ENCODE measurements at places on chromosomes 5 and 9.

- no peak for DNase-seq
Observed at GRCh38 chr5:5149154-5149553, 9.0 kb downstream of the ADAMTS16 start.

DNA sequence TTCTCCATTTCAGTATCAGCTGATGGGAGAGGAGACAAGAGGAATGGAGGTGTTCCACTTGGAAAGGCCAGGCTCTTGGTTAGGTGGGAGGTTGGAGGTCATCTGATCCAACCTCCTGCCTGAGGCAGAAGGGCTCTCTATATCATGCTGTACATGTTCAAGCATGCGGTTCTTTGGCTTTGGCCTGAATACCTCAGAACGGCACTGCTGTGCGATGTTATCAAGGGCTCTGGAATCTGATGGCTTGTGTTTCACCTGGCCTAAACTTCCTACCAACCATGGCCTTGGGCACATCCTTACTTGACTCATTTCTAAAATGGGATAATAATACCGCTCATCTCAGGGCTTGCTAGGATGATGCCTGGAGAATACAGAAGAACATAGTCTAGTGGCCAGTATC is 90.1 kb upstream of the FAM169A start:
- no peak for DNase-seq

GRCh38 chr9:7145361-7146069 is 387.7 kb downstream of the KDM4C start:
- no peak for DNase-seq

DNA sequence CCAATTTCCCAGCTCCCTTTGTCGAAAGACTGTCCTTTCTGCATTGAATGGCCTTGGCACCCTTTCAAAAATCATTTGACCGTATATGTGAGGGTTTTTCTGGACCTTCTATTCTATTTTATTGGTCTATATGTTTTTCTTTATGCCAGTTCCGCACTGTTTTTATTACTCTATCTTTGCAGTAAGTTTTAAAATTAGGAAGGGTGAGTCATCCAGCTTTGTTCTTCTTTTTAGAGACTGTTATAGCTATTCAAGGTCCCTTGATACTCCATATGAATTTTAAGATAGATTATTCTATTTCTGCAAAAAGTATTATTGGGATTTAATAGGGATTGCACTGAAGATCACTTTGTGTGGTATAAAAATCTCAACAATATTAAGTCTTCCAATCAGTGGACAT is 44.2 kb upstream of the STARD4 start:
- no peak for DNase-seq

DNA sequence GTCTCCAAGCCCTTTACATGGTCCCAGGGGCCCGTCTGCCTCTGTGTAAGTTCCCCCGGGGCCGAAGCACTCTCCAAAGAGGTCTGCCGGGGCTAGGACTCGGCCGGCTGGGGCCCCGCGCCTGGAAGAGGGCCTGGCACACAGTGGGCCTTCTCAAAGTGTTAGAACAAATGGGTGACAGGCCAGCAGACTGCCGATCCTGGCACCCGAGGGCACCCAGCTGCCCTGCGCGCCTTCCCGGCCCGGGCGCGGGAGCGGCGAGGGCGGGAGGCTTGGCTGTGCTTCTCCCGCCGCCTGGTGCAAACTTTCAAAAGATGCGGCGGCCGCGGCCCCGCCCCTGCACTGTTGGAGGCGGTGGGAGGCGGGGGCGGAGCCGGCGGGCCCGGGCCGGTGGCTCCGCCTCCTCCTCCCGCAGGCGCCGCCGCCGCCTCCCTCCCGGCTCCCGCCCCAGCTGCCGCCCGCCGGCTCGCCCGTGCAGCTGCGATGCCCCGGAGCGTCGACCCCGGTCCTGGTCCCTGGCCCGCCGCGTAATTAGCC is at the start of gene NEURL1B:
Gene NEURL1B, plus strand, starts transcription at position 442 of the 537 bp plus-strand sequence. CDS start 144 bp downstream, outside the sequence.
- DNase-seq, result peak; percentile 10

- DNase-seq, result peak; percentile 79
Observed at GRCh38 chr5:89967771-89968444, 441.6 kb downstream of the CETN3 start.

DNA sequence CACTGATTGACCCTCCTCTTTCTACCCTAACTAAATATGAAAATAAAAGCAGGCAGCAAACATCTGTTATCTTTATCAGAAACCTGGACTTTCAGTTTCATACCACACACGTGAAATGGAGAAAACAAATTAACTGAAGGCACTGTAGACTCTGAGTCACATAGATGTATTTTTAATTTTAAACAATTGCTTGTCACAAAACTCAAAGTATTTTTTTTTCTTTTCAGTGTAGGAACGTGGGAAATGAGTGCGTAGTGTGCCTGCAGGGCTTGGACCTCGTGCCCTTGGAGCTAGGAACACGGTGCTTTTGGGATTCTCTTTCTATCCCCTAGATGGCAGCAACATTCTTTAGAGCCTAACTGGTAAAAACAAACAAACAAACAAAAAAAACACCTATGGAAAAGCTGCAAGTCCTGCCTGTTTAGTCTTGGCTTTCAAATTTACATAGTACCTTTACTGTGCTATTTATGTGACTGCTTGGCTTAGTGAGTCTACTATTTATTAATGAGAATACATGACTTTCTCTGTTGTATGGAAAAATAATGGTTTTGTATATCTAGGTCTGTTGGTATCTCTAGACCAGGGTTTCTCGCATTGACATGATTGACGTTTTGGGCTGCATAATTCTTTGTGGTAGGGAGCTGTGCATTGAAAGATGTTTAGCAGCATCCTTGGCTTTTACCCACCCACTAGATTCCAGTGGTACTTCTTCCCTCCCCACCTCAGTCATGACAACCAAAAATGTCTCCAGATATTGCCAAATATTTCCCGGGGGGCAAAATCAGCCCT is 16.8 kb upstream of the ACTBL2 start:
- peak; percentile 39 for DNase-seq

GRCh38 chr5:172110921-172111851 is 76.8 kb downstream of the STK10 start:
- DNase-seq, result peak; percentile 52

- no peak for DNase-seq
Observed at GRCh38 chr9:125325826-125326225, 64.2 kb downstream of the GAPVD1 start.

DNA sequence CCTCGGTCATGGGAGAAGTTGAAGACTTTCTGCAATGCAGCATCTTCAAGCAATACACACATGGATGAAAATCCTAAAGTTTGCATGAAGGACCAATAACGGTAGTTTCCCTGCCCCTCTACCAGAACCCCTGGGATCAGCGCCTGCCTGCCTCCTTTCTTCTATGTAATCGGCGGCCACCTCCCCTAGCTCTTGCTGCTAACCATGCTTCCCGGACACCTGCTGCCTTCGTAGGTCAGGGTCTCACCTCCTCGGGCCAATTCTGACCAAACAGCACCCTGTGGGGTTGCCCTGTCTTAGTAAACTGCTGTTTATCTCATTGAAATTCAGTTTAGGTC is 388 bp upstream of the MED10 start:
- no peak for DNase-seq

DNA sequence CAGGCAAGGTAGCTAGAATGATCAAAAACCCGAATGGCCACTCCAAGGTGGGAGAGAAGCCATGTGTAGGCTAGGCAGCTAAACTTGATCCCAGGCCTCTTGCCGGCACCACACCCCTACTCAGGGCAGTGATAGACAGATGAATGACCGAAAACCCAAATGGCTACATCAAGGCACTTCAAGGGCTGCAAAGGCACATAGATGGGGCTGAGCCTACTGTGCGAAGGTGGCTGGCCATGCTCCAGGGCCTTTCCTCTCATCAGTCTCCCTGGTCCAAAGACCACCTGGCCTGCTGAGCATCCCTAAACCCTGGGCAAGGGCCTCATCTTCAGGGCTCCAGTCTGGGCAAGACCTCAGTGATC is 3.7 kb upstream of the TIFAB start:
- no peak for DNase-seq

DNA sequence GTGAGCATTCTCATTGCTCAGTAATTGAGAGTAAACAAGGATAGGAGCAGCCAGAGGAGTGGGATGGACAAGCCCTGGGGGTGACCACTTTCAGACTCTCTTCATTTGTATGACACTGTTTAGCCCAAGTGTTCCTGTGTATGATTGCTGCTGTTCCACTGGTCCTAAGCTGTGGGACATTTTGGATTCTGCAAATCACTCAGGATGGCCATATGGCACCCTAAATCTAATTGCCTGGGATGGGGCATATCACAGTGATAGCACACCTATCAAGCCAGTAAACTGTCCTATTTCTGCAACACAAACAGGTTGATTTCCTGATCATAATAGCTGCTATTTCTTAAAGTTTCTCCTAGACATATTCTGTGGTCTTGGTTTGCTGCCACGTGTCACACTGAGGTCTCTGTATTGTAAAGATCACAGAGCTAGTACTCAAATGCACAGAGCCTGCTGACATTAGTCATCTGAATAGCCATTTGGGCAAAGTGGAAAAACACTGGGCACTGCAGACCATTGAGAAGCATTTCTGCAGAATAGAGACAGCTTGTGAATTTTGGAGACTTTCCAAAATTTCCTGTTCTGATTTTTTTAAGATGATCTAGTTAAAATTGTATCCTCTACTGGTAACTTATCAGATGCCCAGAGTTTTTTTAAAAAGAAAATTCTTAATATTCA is 320.2 kb downstream of the RFX3 start:
- DNase-seq, result no peak

GRCh38 chr5:58276431-58276830 is 183.5 kb downstream of the PLK2 start:
- DNase-seq, result no peak

DNA sequence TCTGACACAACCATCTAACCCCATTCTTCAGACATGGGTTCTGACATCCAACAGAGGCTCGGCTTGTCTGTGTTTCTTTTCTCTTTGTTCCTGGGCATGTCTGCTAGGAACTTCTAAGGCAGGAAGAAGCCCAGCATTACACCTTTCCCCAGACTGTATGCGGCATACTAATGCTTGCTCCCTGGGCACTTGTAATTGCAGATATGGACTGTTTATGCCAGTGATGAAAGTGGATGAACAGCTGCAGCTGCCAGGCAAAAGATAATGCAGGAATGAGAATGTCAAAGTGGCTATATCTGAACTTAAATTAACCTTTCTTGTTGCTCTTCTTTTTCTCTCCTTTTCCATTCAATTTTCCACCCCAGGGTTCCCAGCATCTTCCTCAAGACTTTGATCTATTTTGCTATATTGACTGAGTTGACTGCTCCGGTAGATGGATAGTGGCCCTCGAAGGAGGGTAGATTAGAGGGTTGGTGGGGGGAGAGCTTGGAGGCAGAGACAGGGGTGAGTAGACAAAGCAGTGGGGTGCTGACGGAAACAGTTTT is 344.4 kb downstream of the MAN2A1 start:
- DNase-seq, result no peak

- no peak for DNase-seq
Observed at GRCh38 chr5:92207151-92207550, 824.0 kb upstream of the ARRDC3 start.

DNA sequence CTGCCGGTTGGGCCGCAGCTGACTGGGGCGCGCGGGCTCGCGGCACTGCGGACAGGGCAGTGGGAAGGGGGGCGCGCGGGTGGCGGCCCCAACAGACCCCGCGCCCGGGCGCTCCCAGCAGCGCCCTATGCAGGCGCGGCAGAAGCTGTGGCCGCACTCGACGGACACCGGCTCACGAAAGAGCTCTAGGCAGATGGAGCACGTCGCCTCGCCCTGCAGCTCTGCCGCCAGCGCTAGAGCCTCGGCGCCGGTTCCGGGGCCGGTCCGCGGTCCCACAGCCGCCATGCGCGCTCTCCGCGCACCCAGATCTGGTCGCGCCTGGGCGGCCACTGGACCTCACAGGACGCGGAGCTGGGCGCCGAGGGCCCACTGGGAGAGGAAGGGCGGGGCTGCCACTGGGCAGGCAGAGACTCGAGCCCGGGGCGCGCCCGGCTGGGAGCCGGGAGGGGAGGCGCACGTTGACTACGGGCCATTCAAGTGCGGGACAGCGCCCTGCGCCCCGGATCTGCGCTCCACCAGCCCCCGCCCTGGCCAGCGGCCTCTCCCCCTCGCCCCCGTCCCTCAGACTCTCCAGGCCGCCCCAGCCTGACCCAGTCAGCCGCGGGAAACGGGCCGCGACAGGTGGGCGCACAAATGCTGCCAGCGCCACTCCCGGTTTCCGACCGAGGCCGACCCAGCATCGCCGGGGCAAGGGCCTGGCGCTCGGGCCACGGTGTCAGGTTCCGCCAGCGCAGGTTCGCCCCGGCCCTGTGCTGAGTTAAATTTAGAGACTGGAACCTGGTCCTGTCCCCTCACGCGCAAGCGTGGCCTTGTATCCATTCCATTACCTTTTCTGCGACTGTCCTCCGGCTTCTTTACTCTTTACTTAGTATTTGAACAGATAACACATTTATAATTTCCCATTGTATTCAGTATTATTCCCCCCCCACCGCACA is at the start of gene TRIM7:
Gene TRIM7, minus strand, starts transcription at position 371 of the 935 bp plus-strand sequence. Its CDS starts 86 bp downstream, at position 285.
- no peak for DNase-seq

DNA sequence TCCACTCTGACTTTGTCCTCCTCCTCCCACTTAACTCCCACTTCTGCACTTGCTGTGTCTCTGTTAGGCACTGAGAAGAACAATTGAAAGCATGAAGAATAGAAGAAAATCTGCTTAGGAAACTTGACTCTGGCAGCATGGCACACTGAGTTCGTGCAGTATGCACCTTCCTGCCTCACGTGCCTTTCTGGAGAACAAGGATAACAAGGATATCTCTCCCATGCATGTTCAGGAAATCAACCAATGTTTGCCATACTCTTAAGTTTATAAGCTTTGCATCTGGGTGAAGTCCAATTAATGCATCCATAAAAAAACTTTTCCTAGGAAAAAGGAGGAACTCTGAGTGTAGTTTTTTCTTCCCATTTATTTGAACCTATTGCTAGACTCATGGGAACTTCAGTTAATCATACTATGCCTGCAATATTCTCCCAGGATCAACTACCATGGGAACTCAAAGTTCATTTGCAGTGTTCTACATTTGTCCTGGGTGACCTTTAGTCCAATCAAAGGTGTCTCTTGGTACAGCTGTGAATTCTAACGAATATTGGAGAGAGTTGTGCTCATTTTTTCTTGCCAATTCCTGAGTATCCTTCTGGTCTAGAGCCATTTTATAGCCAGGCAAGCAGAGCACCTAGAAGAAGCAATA is 227.0 kb downstream of the ENC1 start:
- DNase-seq, result no peak

GRCh38 chr9:135455401-135456030 is 24.1 kb upstream of the PPP1R26 start:
- no peak for DNase-seq

DNA sequence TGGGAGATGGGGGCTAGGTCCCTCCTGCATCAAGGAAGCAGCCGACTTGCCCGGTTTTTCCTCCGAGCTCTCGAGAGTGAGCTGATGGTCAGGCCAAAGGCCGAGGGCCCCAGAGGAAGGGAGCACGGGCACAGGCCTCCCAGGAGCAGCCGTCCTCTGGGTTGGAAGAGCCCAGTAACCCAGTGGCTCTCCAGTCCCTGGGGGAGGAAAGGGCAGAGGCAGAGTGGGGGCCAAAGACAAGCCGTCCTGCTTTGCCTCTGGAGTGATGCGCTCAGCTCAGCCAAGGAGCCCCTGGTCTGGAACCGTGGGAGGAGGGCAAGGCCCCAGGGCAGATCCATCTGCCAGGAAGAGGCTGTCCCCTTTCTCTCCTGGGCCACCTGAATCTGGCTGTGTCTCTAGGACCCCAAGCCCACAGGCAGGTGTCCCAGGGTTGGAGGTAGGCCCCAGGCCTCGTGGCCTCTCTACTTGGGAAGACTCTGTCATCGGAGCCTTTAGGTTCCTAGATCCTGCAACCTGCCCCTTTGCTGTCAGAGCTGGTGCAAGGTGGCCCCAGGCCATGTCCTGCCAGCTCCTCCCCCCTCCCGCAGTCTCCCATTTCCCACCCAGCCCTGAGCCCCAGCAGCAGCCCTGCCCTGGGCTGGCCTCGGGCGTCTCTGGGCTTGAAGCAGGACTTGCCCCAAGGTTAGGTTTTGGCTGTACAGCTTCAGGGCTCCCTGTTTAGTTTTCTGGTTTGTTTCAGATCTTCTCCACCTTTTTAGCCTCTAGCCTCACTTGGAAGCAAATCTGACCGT is 224.1 kb downstream of the CACNA1B start:
- DNase-seq, result no peak

All from astrocyte (in vitro differentiated cells and primary cell).